Activated CD4-positive, alpha-beta T cell treated with anti-CD3 and anti-CD28 coated beads for 36 hours (primary cell): ENCODE measurements at places on chromosomes 1 and 21. TPM values are rescaled to one million over a fixed set of nuclear protein-coding genes. Genes with fewer than 3 reads are reported as not detected.

Gene OXCT2
- 0.49 TPM for total RNA-seq

Gene GCSAML
- 0.09 TPM for total RNA-seq

Gene PADI4
- 0.30 TPM for total RNA-seq

Gene ATP6V1G3
- total RNA-seq, result not detected

Gene NBPF10
- total RNA-seq, result 1.4 TPM

DNA sequence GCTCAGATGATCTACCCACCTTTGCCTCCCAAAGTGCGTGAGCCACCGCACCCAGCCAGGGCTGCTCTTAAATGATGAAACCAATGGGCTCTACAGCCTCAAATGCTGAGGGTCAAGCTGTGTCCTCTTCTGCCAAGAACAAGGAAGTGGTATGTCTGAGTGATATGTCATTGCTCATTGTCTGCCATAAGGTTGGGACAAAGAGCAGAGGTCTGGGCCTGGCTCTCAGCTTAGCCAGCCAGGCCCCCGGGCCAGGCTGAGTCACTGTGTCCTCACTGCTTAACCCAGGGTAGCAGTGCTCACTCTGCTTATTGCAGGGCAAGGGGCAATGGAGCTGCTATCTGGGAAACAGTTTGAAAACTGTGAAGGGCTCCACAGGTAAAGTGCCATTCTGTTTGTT is 8.3 kb upstream of the ETS2 start:
- H3K27me3 ChIP-seq, result peaks cover 3% of the 10 kb centered on the region
- peaks cover 23% of the 10 kb centered on the region for H3K4me1 ChIP-seq
- no peak overlapping the region for H3K4me3 ChIP-seq
- H3K36me3 ChIP-seq, result no peaks in the 10 kb centered on the region
- no peak for DNase-seq
- no peak overlapping the region for H3K27ac ChIP-seq

DNA sequence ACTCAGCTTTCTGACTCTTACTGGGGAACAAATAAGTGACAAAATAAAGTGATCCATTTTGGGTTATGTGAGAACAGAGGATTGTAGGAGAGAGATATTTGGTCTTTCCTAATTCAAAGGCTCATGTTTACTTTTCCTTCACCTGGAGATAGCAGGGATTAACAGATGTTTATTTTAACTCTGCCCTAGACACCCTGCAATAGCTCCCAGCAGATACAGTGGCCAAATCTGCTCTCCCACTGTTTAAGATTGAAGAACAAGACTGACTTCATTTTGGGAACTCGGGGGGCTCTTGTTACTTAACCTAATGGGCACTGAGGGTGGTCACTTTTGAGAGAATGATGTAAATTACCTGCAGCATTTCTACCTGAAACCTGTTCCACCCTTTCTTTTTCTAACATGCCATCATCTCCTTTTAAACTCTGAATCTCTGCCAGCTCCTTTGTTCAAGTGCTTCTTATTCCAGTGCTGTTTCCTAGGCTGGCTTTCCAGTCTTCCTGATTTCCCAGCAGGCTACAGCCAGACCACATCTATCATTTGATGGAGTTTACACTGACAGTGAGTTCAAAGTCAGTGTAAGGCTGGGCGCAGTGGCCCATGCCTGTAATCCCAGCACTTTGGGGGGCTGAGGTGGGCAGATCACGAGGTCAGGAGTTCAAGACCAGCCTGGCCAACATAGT is 90.0 kb downstream of the SELENOF start:
- no peaks in the 10 kb centered on the region for H3K36me3 ChIP-seq
- H3K4me3 ChIP-seq, result no peak overlapping the region
- H3K27me3 ChIP-seq, result peaks cover 14% of the 10 kb centered on the region
- H3K4me1 ChIP-seq, result no peaks in the 10 kb centered on the region

- H3K27ac ChIP-seq, result no peak overlapping the region
- peaks cover 4% of the 10 kb centered on the region for H3K4me1 ChIP-seq
- H3K4me3 ChIP-seq, result no peak overlapping the region
- DNase-seq, result no peak
These were observed 58.5 kb upstream of the LAX1 start for GRCh38 chr1:203706444-203706843.

DNA sequence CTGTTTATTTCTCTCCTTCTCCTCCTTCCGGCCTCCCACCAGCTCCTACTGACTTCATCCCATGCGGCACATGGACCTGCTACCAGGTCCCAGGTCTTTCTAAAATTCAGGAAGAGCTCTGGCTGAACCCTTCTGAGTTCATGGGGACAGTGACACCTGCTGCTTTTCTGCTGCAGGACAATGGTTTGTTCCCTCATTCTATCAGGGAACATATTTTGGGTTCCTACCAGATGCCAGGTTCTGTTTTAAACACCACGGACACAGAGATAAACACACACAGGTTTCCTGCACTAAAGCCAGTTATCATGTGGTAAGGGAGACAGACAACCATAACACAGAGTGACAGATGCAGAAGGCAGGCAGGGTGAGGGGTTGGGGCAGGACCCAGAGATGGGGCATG is 114.0 kb upstream of the RAB4A start:
- H3K36me3 ChIP-seq, result peaks cover 2% of the 10 kb centered on the region
- peaks cover 22% of the 10 kb centered on the region for H3K4me1 ChIP-seq
- no peak overlapping the region for H3K4me3 ChIP-seq

DNA sequence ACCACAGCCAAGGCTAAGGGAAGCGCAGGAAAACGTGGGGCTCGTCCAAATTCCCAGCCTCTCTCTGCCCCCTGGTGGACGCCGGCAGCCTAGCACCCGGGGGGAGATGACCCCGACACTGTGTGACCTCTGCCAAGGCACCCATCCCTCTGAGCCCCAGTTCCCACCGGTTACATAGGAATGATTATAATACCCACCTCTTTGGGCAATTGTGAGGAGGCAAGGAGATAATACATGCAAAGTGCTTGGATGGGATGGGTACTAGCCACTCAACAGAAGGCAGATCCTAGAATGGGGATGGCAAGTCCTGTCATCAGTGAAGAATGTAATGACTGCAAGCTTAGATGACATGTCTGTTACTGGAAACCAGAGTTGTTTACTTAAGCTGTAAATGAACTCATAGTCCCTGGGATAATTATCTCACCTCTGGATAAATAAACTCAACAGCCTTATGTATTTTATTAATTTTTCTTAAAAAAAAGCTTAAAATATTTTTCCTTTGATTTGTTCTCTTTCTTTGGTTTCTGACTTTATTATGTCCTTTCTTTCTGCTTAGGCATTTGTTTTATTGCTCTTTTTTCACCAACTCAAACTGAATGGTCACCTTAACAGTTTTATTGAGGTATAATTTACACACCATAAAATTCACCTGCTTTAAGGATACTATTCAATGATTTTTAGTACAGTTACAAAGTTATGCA is 11.3 kb upstream of the BMP8B start:
- peak; percentile 80 for DNase-seq
- peaks cover 3% of the 10 kb centered on the region for H3K36me3 ChIP-seq
- H3K27me3 ChIP-seq, result no peaks in the 10 kb centered on the region
- H3K27ac ChIP-seq, result peak overlapping the region; percentile 77

DNA sequence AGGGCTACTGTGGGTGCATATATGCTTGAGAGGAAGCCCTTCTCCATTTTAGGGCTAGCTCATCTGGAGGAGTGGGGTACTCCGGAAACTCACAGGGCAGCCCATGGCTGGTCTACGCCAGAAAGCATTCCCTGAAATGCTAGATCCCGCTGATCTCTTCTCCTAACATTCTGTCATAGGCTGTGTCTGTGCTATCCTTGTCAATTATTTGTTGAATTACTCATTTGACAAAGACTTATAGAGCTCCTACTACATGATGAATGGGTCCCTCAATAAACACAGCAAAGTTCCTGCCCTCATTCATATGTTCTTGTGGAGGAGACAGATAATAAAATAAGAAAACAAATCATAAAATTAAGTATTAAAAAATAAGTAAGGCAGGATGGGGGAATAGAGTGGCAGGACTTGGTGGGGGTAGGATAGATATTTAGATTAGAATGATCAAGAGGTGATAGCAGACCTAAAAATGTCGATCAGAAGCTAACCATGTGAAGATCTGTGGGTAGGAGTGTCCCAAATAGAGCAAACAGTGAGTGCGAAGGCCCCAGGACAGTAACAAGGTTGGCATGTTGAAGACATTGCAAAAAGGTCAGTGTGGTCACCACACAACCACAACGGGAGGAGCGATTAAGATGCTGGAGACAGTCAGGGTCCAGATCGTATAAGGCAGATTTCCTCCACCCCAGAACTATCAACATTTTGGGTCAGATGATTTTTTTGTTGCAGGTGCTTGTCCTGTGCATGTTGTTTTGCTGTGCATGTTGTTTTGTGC is 13.2 kb downstream of the NGF start:
- no peaks in the 10 kb centered on the region for H3K36me3 ChIP-seq
- H3K27ac ChIP-seq, result no peak overlapping the region
- no peak overlapping the region for H3K4me3 ChIP-seq
- no peaks in the 10 kb centered on the region for H3K4me1 ChIP-seq
- DNase-seq, result no peak

DNA sequence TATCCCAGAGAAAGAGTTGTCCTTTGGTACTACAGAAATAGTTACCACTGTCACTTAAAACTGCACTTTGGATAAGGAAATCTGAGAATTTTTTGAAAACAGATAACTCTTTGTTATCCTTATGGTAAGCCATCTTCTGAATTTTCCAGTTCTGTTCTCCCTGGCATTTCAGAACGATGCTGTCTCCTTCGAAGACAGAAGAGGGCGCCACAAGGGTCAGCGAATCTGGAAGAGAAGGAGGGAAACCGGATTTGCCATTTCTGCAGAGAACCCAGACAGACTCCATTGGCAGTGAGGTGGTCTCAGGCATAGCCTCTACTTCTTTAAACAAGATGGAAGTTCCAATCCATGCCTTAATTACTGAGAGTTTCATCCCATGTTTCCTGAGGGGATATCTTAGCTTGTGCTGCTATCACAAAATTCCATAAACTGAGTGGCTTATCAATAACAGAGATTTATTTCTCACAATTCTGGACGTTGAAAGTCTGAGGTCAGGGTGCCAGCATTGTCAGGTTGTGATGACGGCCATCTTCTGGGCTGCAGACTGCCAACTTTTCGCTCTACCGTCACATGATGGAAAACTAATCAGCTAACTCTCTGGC is 6.4 kb downstream of the FCRL2 start:
- no peaks in the 10 kb centered on the region for H3K36me3 ChIP-seq
- DNase-seq, result no peak
- peaks cover 12% of the 10 kb centered on the region for H3K27me3 ChIP-seq
- no peak overlapping the region for H3K27ac ChIP-seq

GRCh38 chr1:170032531-170033280 is 41.8 kb downstream of the KIFAP3 start:
- no peaks in the 10 kb centered on the region for H3K4me1 ChIP-seq
- DNase-seq, result no peak
- no peak overlapping the region for H3K27ac ChIP-seq
- H3K36me3 ChIP-seq, result peaks cover 13% of the 10 kb centered on the region

- no peaks in the 10 kb centered on the region for H3K27me3 ChIP-seq
- H3K4me1 ChIP-seq, result peaks cover 49% of the 10 kb centered on the region
- no peak overlapping the region for H3K27ac ChIP-seq
These were observed 34.9 kb downstream of the SSBP3 start for GRCh38 chr1:54371038-54371941.

DNA sequence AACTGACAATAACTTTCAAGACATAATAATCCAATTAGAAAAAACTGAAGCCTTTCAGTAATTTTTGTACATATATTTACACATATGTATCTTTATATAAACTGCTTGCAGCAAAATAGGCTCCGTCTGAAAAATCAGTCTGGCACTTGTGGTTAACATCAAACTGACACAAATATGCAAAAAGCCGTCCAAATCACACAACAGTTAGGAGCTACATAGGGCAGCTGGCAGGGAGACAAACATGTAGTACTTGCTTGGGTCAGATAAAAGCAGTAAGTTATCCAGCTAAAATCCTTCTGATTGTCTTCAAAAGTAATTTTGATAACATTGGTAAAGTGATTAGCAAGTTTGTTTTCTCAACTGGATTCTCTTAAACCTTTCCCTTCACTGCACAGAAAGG is 14.7 kb upstream of the GUCA2A start:
- DNase-seq, result no peak
- no peaks in the 10 kb centered on the region for H3K4me1 ChIP-seq
- no peak overlapping the region for H3K4me3 ChIP-seq
- H3K27me3 ChIP-seq, result no peaks in the 10 kb centered on the region
- H3K27ac ChIP-seq, result peak overlapping the region; percentile 65
- peaks cover 6% of the 10 kb centered on the region for H3K36me3 ChIP-seq

- no peak overlapping the region for H3K4me3 ChIP-seq
- H3K36me3 ChIP-seq, result no peaks in the 10 kb centered on the region
- no peak for DNase-seq
- no peaks in the 10 kb centered on the region for H3K27me3 ChIP-seq
- H3K27ac ChIP-seq, result no peak overlapping the region
These were observed 89.2 kb upstream of the TMEM51 start for GRCh38 chr1:15064217-15064929.

DNA sequence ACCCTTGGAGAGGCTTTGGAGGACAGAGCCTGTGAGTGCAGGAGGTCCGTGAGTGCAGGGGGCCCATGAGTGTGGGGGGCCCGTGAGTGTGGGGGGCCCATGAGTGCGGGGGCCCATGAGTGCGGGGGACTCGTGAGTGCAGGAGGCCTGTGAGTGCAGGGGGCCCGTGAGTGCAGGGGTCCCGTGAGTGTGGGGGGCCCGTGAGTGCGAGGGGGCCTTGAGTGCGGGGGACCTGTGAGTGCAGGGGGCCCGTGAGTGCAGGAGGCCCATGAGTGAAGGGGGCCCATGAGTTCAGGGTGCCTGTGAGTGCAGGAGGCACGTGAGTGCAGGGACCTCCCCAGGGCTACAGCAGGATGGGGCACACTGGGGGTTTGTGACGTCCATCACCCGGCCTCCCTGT is 108.3 kb upstream of the TTC34 start:
- H3K36me3 ChIP-seq, result no peaks in the 10 kb centered on the region
- no peak for DNase-seq
- H3K27ac ChIP-seq, result no peak overlapping the region
- H3K4me1 ChIP-seq, result no peaks in the 10 kb centered on the region

DNA sequence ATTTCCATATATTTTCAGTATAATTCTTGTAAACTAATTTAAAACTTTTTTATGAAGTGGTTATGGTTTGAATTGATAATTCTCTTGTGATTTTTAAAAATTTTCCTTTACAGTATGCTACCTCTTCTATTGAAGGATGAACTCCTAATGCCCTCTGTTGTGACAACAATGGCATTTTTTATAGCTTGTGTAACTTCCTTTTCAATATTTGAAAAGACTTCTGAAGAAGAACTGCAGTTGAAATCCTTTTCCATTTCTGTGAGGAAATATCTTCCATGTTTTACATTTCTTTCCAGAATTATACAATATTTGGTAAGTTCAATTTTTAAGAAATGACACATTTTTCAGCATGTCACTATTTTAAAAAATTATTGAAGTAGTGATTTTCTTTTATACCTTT is 61.4 kb downstream of the ALG6 start:
- no peaks in the 10 kb centered on the region for H3K4me1 ChIP-seq
- no peak overlapping the region for H3K27ac ChIP-seq
- DNase-seq, result no peak

GRCh38 chr1:28246427-28246832 is 10.5 kb downstream of the ATP5IF1 start:
- no peaks in the 10 kb centered on the region for H3K36me3 ChIP-seq
- DNase-seq, result peak; percentile 55
- peak overlapping the region; percentile 82 for H3K4me3 ChIP-seq
- no peaks in the 10 kb centered on the region for H3K27me3 ChIP-seq
- H3K4me1 ChIP-seq, result peaks cover 61% of the 10 kb centered on the region
- H3K27ac ChIP-seq, result peak overlapping the region; percentile 98
